ENCODE measurements at places on chromosomes 13 and 19.

DNA sequence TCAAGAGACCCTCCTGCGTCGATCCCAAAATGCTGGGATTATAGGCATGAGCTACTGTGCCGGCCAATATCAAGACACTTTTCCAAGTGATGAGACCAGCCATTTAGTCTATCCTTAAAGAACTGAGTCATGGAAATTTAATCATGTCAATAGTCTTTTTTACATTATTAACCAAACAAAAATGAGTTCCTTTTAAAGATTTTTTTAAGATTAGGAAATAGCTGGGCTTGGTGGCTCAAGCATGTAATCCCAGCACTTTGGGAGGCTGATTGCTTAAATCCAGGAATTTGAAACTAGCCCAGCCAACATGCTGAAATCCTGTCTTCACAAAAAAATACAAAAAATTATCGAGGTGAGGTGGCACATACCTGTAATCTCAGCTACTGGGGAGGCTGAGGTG is 16.7 kb upstream of the ZNF564 start:
- DNase-seq = no peak

DNA sequence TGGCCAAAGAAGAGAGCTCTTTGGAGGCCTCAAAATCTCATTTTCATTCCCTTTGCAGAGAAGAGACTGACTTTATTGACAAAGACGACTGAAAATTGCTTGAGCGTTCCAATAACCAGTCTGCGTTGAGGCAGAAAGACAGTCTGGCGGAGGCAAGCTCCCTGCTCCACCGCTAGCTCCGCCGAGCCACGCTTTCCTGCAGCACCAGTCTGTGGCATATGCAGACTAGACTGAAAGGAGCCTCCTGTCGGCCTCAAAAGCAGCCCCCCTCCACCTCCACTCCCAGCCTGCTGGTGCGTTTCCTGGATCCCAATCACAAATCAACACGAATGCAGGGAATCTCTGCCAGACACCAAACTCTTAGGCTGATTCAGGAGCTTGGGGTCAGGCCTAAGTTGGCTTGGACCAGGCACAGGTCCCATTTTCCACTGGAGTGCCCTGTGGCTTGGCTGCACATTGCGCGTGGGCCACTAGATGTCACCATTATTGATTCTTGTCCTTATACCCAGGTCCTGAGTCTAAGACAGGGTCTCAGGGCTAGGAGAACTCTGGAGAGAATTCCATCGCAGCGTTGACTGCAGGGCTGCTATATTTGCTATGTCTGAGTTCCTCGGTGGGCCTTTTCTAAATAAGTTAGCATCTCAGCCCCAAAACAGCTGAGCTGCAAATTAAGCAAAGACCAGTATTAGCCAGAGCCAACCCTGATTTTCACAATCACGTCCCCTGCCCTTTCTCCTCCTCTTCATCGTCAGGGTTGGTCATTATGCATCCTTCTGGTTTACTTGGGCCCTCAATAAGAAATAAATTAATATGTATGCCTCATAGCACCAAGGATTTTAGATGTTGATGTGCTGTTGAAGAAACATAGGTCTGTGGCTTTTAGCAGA is 5.2 kb upstream of the ZNF507 start:
- peak; percentile 68 for DNase-seq

GRCh38 chr13:35393886-35394285 is 82.6 kb downstream of the MAB21L1 start:
- no peak for DNase-seq

DNA sequence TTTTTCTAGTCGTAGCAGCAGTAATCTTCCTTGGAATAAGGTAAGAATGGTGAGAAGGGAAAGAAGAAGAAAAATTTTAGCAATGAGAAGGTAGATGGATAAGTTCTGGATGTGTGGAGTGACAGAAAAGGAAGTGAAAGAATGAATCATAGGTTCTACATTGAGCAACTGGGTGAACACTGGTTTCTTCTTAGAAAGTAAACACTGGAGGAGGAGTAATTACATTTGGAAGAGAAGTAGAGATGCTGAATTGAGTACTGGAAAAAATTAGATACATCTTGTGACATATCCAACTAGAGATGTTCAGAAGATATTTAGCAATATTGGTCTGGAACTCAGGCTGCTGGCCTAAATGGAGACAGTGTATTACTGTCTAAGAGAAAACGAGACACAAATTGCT is 148.5 kb downstream of the GPC5 start:
- no peak for DNase-seq

- DNase-seq = no peak
Observed at GRCh38 chr19:58553799-58554493, 959 bp downstream of the CHMP2A start.

DNA sequence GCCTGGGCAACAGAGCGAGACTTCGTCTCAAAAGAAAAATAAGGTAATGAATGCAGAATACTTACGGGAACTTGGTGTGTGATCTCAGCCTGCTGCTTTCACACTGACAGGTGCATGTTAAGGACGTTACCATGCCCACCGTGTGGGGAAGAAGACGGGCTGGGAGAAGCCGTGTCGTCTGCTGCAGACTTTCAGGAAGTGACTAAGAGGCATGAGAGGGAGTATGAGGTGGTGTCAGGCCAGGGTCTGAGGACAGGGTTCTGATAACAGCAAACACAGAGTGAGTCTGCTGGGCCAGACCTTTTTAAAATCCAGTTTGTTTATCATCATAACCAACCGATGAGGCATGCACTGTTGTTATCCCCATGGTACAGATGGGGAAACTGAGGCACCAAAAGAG is 13.6 kb upstream of the GALP start:
- peak; percentile 50 for DNase-seq

DNA sequence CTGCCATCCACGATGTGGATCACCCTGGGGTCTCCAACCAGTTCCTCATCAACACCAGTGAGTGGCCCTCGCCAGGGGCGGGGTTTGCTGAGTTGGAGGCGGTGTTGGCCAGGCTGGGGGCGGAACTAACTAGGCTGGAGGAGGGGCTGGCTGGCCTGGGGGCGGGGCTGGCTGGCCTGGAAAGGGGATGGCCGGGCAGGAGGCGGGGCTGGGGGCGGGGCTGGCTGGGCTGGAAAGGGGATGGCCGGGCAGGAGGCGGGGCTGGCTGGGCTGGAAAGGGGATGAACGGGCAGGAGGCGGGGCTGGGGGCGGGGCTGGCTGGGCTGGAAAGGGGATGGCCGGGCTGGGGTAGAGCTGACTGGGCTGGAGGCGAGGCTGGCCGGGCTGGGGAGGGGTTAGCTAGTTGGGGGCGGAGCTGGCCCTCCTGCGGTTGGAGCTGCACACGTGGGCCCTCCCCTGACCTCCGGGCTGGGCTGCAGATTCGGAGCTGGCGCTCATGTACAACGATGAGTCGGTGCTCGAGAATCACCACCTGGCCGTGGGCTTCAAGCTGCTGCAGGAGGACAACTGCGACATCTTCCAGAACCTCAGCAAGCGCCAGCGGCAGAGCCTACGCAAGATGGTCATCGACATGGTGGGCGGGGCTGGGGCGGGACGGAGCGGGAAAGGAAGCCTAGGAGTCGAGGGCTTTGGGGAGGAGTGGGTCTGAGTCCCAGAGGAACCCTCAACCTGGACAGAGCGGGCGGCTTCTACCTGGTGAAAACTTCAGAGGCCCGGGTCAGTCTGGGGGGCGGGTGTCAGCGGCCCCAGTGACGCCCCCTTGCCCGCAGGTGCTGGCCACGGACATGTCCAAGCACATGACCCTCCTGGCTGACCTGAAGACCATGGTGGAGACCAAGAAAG is 41.0 kb downstream of the PDE4A start:
- DNase-seq = peak; percentile 97

DNA sequence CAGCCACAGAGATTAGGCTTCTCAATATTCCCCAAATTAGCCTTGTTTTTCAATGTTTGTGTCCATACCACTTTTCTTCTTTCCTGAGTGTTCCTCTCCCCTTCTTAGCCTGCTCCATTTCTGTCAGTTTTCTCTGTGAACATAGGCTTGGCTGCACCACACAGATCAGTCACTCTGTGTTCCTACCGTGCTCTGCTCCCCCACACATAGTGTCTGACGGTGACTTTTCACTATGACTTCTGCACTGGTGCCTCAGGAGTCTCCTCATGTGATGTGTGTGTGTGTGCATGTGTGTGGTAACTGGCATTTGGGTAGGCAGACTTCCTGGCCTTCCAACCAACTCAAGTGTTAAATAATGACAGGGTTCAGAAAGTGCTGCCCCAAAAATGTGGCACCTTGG is 47.9 kb upstream of the MYCBP2 start:
- no peak for DNase-seq

- peak; percentile 74 for DNase-seq
Observed at GRCh38 chr19:46115396-46116106, 8.9 kb downstream of the IGFL3 start.

DNA sequence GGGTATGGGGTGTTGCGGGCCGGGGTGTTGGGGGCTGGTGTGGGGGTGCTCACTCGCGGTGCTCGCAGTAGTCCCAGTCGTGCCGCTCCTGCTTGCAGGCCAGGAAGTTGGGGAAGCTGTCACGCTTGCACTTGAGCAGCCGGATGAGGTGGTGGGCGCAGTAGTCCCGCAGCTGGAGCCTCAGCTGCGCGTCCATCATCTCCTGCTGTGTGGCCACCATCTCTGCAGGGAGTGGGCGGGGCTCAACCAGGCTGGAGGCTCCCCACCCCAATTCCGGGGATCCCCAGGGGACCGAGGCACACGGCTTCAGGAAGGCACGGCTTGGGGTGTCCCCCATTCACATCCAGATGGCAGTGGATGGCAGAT is 5.2 kb downstream of the NDUFB7 start:
- no peak for DNase-seq

DNA sequence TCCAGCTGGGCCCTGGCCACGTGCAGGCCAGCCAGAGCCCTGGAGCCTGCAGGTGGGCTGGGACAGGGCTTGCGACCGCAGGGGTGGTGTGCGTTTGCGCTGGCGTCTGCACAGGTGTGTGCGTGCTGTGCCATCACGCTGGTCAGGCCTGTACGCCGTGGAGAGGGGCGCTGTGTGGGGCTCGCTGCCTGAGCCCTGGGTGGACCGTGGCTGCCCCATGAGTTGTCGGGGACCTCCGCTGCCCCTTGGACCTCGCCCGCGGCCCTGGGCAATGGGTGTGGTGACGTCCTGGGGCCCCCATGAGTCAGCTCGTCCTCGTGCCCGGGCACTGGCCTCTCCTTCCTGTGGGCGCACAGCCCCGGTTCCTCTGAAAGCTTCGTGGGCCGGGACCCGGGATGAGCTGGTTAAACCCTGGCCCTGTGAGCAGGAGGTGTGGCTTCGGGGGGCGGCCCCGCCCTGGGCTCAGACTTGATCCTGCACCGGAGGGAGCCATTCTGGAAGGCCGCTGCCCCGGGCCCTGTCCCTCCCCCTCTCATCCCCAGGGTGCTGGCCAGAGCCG is 6.8 kb downstream of the CSNK1G2 start:
- DNase-seq = no peak

DNA sequence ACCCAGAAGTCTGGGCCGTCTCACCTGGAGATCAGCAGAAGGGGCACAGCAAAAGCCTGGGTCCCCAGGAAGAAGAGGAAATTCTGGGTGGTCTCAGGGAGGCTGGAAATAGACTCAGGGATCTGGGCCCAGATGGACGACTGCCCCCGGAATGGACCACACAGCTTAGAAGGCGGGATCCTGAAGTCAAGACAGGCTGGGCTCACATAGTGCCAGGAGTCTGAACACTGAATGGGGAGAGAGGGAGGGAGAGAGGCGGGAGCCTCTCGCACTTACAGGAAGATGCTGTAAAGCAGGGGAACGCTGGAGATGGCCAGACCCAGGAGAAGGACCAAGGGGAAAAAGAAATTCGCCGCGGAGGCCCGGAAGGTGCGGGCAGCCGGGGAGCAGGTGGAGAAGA is 1.3 kb upstream of the LENG1 start:
- no peak for DNase-seq

DNA sequence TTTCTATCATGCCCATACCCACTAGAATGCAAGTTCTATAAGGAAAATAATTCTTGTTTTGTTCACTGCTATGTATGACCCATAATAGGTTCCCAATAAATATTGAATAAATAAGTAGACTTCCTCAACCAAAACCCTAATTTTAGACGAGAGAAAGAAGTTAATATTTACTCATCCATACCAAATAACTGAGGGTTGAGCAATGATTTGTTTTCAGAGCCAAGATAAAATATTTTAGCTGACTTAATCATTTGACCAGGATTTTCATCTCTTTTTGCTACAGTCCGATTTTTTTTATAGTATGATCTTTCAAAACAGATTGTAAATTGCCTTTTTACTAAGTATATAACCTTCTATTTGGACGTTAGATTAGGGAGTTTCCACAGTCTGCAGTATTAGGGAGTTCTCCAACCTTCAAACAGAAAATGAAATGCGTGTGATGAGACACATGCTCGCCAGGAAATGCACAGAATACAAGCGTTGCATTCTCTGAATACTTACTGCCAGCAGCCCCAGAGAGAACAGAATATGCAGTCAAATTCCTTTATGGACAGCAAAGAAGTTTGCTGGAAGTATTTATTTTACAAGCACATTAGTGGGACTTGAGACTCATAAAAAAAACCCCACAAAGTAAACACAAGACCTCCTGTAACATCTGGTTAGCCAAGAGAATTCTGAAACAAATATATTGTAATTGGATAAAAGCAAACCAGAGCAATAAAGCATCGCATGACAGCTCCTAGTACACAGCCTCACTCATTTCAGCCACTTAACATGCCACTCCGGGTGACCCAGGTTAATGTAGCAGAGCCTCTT is 230.0 kb downstream of the MYO16 start:
- DNase-seq = no peak

DNA sequence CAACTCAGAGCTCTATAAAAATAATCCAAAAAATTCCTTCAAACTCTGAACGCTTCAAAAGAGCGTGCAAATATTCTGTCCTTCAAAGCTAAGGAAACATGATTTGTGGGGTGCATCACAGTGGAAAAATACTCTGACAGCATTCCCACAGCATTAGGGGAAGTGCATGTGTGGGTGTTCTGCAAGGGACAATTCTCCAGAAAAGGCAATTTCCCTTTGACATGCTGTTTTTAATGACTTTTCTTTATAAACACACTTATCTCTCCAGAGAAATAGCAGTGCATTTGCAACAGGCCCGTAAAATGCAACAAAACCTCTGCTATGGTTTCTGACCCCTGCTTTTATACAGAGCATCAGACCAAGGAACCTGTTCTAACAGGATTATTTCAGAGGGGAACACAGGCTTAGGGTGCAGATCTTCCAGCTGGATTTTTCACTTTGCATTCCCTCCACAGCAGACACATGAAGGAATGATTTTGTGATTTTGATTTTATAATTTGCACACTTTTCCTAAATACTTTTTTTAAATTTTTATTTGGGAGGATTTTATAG is 42.6 kb downstream of the KL start:
- DNase-seq = no peak

DNA sequence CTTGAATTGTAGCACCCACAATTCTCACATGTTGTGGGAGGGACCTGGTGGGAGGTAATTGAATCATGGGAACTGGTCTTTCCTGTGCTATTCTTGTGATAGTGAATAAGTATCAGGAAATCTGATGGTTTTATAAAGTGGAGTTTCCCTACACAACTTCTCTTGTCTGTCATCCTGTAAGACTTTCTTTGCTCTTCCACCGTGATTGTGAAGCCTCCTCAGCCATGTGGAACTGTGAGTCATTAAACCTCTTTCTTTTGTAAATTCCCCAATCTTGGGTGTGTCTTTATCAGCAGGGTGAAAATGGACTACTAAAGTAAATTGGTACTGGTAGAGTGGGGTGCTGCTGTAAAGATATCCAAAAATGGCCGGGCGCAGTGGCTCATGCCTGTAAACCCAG is 215.6 kb downstream of the LIG4 start:
- no peak for DNase-seq

- DNase-seq = no peak
Observed at GRCh38 chr13:28022848-28023518, 34.5 kb upstream of the URAD start.
